Neural crest cell (in vitro differentiated cells): ENCODE measurements at places on chromosomes 3 and 15. TPM values are rescaled to one million over a fixed set of nuclear protein-coding genes. Genes with fewer than 3 reads are reported as not detected.

- H3K27ac ChIP-seq: no peak overlapping the region
- no peaks in the 10 kb centered on the region for H3K27me3 ChIP-seq
Measured at GRCh38 chr3:179190581-179190980, 42.4 kb downstream of the PIK3CA start.

NPAP1 gene
- total RNA-seq: 0.23 and 0.30 TPM in 2 replicates

GRCh38 chr3:58285334-58285733 lies 20.7 kb upstream of the RPP14 start:
- no peaks in the 10 kb centered on the region for H3K27me3 ChIP-seq
- peaks cover 14% of the 10 kb centered on the region for H3K36me3 ChIP-seq
- no peak overlapping the region for H3K27ac ChIP-seq
- H3K4me3 ChIP-seq: no peak overlapping the region
- no peaks in the 10 kb centered on the region for H3K4me1 ChIP-seq

- H3K4me3 ChIP-seq: no peak overlapping the region
- H3K36me3 ChIP-seq: no peaks in the 10 kb centered on the region
- H3K27me3 ChIP-seq: no peaks in the 10 kb centered on the region
- H3K4me1 ChIP-seq: no peaks in the 10 kb centered on the region
Measured at GRCh38 chr3:165259541-165260193, 63.5 kb upstream of the SLITRK3 start.

DNA sequence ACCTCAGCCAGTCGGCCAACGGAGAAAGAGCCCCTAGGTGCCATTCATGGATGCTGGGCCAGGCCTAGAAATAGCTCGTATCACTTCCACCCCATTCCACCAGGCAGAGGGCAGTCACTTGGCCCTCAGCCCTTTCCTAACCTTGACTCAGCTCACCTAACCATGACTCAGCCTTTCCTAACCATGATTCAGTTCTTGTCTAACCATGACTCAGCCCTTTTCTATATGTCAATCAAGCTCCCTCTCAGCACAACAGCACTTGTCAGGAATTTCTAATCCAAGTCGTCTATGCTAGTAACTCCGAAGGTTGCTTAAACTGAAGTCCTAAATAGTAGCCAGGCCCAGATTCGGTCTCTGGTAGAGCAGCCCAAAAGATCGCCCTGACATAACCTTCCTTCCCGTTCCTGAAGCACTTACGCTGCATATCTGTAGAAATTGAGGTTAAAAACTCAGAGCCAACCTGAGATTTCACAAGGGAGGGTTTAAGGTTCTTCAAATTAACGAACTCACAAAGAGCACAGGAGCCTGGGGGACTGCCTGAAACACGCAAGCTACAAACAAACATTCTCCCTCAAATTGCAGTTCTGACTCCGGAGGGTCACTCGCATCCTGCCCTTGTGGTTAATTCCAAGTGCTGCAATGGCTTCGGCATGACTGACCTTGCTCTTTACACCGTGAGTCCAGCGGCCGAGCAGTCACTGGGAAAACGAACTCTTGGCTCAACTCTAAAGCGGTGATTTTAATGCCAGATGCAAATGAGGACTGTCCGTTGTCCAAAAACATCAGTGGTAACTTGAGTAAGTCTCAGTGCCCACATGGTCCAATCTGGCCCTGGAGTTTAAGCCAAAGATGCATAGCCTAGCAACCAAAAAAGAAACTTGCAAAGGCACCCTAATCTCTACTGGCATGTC lies 99.9 kb downstream of the ADAMTS17 start:
- H3K4me1 ChIP-seq: peaks cover 42% of the 10 kb centered on the region
- no peak for DNase-seq
- H3K36me3 ChIP-seq: peaks cover 4% of the 10 kb centered on the region
- no peak overlapping the region for H3K27ac ChIP-seq
- peak overlapping the region; percentile 25 for H3K4me3 ChIP-seq

CPLX3 gene
- total RNA-seq: not detected in 2 replicates

DNA sequence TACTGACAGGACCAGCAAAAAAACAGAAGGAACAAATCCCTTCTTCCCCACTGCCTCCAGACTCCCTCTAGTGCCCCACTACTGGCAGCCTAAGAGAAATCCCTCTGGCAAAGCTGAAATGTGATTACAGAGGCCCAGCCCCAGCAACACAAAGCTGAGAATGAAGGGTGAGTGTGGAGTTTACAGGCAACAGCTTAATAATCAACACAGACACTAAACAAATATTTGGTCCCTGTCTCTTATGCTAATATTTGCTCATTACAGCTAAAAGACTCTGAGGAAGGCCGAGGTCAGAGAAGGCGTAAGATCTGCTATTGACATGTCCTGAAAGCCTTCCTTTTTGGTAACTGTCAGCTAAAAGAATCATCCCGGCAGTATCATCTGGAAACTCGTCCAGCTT lies 308.5 kb upstream of the RASGRP1 start:
- H3K4me1 ChIP-seq: no peaks in the 10 kb centered on the region
- H3K27ac ChIP-seq: no peak overlapping the region
- no peak overlapping the region for H3K4me3 ChIP-seq
- DNase-seq: no peak

GRCh38 chr15:69462030-69462492 lies 9.4 kb downstream of the RPLP1 start:
- H3K4me3 ChIP-seq: no peak overlapping the region
- H3K27ac ChIP-seq: no peak overlapping the region
- no peak for DNase-seq
- H3K36me3 ChIP-seq: peaks cover 2% of the 10 kb centered on the region

GRCh38 chr15:65085990-65086679 lies 9.6 kb downstream of the KBTBD13 start:
- peak overlapping the region; percentile 66 for H3K27ac ChIP-seq
- H3K4me1 ChIP-seq: peaks cover 57% of the 10 kb centered on the region
- H3K4me3 ChIP-seq: no peak overlapping the region

- peaks cover 46% of the 10 kb centered on the region for H3K36me3 ChIP-seq
- DNase-seq: no peak
- H3K27me3 ChIP-seq: no peaks in the 10 kb centered on the region
- peaks cover 18% of the 10 kb centered on the region for H3K4me1 ChIP-seq
- no peak overlapping the region for H3K4me3 ChIP-seq
Measured at GRCh38 chr15:92418864-92419263, 25.2 kb downstream of the ST8SIA2 start.

SKOR1 gene
- total RNA-seq: 0.36 and 0.49 TPM in 2 replicates

DNA sequence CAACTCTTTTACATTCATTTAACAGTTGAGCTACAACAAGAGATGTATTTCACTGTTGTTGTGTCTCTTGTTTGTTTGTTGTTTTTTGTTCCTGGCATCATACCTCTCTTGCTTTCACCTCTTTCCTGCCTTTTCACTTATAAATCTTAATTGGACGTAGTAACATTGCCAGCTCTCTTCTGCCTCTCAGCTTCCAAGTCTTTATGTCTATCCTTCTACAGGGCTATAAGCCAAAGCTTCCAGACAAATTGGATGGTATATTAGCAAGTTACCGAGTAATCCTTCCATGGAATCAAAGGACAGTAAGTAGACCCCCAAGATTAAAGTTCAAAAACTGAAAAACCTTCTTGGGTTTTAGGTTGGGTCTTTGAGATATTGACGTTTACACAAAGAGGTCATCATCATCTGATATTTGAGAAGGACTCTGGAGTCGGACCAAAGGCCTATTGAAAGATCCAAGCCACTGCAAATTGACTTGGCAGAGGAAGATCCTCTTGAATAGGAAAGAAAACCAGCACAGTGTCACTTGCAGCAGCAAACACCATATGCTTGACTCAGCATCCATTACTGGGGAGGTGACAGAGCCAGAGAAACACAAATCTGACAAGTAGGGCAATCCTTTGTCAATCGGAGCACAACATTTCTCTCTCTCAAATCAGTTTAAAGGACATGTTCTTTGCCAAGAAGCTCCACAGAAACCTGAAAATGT lies 648.5 kb upstream of the NR2F2 start:
- H3K27me3 ChIP-seq: no peaks in the 10 kb centered on the region
- no peak overlapping the region for H3K4me3 ChIP-seq
- no peak for DNase-seq
- H3K36me3 ChIP-seq: no peaks in the 10 kb centered on the region
- H3K4me1 ChIP-seq: peaks cover 23% of the 10 kb centered on the region

CCDC54 gene
- not detected in 2 replicates for total RNA-seq

GRCh38 chr15:78763796-78764241 lies 47.4 kb downstream of the ADAMTS7 start:
- H3K27ac ChIP-seq: peak overlapping the region; percentile 50
- no peaks in the 10 kb centered on the region for H3K36me3 ChIP-seq
- H3K4me3 ChIP-seq: no peak overlapping the region
- peaks cover 4% of the 10 kb centered on the region for H3K4me1 ChIP-seq
- DNase-seq: no peak
- H3K27me3 ChIP-seq: no peaks in the 10 kb centered on the region

ST3GAL6 gene
- total RNA-seq: 16.0 and 17.9 TPM in 2 replicates

DNA sequence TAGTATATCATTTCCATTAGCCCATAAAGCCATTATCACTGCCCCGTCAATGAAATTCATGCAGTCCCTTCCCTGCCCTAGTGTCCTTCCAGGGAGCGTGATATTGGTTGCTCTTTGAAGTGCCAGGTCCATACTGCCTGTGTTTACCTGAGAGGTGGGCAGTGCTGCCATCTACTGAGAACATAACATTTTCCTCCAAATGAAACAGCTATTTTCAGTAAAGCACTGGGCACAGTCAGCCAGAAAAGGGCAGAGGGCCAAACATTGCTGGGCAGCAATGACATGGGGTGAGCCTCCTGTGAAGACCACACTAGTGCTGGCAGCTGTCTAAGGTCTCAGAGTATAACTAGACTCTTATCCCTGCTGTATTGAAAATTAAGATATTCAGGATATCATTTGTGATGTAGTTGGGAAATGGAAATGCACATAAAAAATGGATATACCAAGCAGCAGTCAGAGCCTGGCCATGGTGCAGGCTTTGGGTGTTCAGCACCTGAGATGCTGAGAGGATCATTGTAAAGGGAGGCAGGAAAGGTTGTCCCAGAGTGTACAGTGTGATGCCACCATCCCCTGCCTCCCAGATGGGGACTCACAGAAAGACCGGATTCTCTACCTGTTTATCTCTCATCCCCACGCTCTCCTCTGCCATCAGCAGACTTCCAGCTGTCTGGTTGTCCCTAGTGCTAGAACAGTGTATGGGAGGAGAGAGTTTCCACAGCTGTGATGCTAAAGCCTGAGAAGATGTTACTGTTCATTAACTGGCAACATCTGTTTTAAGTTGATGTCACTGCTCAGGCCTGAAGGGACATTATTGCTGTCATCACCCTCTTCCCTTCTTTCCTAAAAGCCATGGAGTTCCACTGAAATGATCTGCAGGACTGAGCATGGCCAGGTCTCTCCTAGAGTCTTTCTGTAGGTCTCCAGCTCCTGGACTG lies 108.8 kb downstream of the ARNT2 start:
- no peak overlapping the region for H3K4me3 ChIP-seq
- DNase-seq: no peak
- no peaks in the 10 kb centered on the region for H3K27me3 ChIP-seq
- H3K4me1 ChIP-seq: no peaks in the 10 kb centered on the region
- H3K36me3 ChIP-seq: peaks cover 66% of the 10 kb centered on the region
- peak overlapping the region; percentile 40 for H3K27ac ChIP-seq

IQCF5 gene
- not detected in 2 replicates for total RNA-seq

- peaks cover 5% of the 10 kb centered on the region for H3K27me3 ChIP-seq
- H3K36me3 ChIP-seq: no peaks in the 10 kb centered on the region
- peaks cover 9% of the 10 kb centered on the region for H3K4me1 ChIP-seq
- DNase-seq: no peak
- no peak overlapping the region for H3K27ac ChIP-seq
Measured at GRCh38 chr15:48872632-48873031, 5.3 kb upstream of the EID1 start.

GRCh38 chr3:5019411-5020241 lies 40.4 kb downstream of the BHLHE40 start:
- H3K4me1 ChIP-seq: peaks cover 1% of the 10 kb centered on the region
- DNase-seq: no peak
- H3K27ac ChIP-seq: no peak overlapping the region
- H3K27me3 ChIP-seq: peaks cover 4% of the 10 kb centered on the region

DNA sequence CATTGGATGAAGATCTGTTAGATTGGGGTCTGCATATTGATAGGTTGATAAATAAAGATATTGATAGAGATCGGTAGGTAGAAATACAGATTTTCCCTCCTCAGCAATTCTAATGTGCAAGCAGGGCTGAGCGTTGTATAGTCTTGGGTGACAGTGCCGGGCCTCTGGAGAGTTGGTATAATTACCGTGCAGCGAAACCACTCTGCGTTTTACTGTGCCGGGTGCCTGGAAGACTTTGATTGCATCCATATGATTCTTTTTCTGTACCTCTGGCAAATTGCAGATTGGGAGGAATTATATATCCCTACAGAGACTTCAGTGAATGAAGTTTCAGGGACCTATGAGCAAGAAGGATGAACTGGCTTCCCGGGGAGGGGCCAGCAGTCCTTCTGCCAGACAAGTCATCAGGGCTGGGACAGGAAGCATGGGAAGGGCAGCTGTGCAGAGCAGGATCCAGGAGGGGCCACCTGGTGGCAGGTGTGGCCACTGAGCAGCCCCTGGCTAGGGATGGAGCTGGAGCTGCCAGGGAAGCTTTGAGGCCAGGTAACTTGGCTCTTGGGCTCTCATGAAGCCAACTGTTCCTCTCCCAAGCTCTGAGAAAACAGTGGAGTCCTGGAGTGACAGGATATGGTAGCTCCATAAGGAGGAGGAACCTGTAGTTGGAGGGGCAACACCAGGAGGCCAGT lies 132.5 kb downstream of the APBA2 start:
- no peak overlapping the region for H3K27ac ChIP-seq
- no peaks in the 10 kb centered on the region for H3K27me3 ChIP-seq
- DNase-seq: no peak
- H3K36me3 ChIP-seq: peaks cover 10% of the 10 kb centered on the region

DNA sequence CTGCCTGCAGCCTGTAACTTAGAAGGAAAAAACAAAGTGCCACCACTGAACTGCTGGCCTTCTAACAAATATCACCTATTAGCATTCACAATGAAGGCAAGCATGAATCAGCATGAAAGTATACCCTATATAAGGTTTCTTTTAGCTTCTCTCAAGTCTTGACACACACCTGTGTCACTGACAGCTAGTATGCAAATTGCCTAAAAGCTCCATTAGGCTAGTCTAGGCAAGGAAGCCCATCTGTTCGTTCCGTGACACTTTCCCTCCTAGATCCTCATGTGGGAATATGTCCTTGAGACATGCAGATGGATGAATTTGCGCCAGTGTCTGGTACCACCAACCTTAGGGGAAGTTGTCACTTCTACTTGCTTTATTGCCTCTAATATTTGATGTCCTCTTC lies 129.3 kb downstream of the RBMS3 start:
- no peaks in the 10 kb centered on the region for H3K27me3 ChIP-seq
- no peak overlapping the region for H3K27ac ChIP-seq
- no peaks in the 10 kb centered on the region for H3K36me3 ChIP-seq

- peaks cover 2% of the 10 kb centered on the region for H3K36me3 ChIP-seq
- no peak for DNase-seq
- H3K4me1 ChIP-seq: peaks cover 19% of the 10 kb centered on the region
Measured at GRCh38 chr3:61796911-61797310, 235.5 kb downstream of the PTPRG start.

GOLGA6A gene
- not detected in 2 replicates for total RNA-seq

GRCh38 chr15:26201177-26201858 lies 338.2 kb upstream of the ATP10A start:
- no peak overlapping the region for H3K27ac ChIP-seq
- H3K27me3 ChIP-seq: peaks cover 3% of the 10 kb centered on the region
- no peaks in the 10 kb centered on the region for H3K36me3 ChIP-seq
- H3K4me1 ChIP-seq: peaks cover 17% of the 10 kb centered on the region

SH2D7 gene
- total RNA-seq: not detected in 2 replicates

RBP2 gene
- not detected in 2 replicates for total RNA-seq
